ENCODE measurements at places on chromosomes 5 and 9.

- no peak for DNase-seq
Observed at GRCh38 chr9:73847536-73847935, 649.6 kb upstream of the RORB start.

- DNase-seq = no peak
Observed at GRCh38 chr5:113213551-113214425, 221.0 kb downstream of the TSSK1B start.

GRCh38 chr9:137785704-137786161 lies 91.8 kb upstream of the CACNA1B start:
- DNase-seq = no peak

DNA sequence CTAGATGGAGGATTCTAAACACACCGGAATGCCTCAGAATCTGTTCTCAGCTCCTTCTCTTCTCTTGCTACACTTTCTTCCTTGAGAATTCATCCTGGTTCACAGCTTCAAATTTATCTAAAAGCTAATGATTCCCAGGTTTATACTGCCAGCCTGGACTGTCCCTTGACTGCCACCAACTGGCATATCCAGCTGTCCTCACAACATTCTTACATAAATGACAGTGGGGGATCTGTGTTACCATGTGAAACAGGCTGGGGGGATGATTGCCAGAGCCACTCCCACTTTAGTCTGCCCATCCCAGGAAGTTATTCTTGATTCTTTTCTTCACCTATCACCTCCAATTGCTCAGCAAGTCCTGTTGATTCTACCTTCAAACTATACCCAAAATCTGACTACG lies 27.2 kb upstream of the ZFR start:
- no peak for DNase-seq

DNA sequence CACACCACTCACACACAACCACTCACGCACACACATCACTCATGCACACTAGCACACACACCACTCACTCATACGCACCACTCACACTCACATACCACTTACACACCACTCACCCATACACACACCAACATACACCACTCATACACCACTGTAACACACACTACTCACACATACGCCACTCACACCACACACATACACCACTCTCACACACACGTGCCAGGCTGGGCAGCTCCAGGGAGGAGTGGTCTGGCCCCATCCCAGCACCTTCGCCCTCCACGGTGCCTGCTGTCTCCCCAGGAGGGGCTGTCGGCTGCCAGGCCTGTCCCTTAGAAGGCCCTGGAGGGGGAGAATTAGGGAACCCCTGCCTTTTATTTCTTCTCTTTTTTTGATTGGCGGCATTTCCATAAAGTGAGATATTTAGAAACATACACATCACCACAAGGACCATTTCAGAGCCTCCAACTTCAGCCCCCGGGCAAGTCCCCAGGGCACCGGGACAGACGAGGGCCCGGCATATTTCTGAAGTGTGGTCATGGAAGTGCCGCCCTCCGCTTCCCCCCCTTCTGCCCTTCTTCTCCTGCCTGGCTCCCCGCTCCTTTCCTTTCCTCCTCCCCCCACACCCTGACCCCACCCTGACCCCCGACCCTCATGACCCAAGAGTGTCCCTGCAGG lies 6.3 kb upstream of the ASB6 start:
- no peak for DNase-seq

DNA sequence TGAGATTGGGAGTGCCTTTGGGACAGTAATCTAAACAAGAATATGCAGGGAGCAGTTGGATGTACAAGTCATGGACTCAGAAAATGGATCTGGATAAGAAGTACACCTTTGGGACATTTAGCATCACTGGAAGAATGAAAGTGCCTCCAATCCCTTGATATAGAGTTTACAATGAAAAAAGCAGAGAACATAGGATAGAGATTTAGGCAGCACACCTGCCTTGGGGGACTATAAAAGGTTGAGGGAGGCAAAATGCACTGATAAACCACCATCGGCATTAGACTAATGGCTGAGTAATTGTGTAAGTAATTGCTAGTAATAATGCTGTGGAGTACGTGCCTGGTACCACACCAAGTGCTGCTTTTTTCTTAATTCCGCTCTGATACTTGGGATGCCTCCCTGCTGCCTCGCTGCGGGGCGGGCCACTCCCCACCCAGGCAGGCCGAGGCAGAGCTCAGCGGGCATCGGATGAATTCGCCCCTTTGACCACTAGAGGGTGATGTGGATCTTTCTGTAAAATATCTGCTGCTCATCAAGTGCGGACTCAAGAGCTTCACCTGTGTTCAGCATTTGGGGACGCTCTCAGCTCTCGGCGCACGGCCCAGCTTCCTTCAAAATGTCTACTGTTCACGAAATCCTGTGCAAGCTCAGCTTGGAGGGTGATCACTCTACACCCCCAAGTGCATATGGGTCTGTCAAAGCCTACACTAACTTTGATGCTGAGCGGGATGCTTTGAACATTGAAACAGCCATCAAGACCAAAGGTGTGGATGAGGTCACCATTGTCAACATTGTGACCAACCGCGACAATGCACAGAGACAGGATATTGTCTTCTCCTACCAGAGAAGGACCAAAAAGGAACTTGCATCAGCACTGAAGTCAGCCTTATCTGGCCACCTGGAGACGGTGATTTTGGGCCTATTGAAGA lies 99.9 kb downstream of the ANKRD18B start:
- DNase-seq = peak; percentile 81

GRCh38 chr5:119071561-119071995 lies 691 bp downstream of the DMXL1 start:
- DNase-seq = no peak

GRCh38 chr9:133792721-133793470 lies 54.7 kb upstream of the SARDH start:
- DNase-seq = peak; percentile 52

GRCh38 chr5:167533814-167534795 lies 757.3 kb upstream of the WWC1 start:
- DNase-seq = no peak

GRCh38 chr9:757246-757881 lies 84.1 kb upstream of the DMRT1 start:
- DNase-seq = peak; percentile 6

DNA sequence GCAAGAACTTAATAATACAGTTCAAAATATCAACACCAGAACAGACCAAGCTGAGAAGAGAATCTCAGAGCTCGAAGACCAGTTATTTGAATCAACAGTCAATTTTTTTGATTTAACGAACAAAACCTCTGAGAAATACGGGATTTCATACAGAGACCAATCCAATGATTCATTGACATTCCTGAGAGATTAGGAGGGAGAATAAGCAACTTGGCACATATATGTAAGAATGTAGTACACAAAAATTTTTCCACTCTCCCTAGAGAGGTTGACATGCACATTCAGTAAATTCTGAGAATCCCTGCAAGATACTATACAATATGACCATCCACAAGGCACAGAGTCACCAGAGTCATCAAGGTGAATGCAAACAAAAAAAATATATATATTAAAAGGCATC lies 1577.3 kb upstream of the C9orf72 start:
- no peak for DNase-seq

GRCh38 chr5:176184608-176185132 lies 53.6 kb upstream of the SIMC1 start:
- no peak for DNase-seq
